Liver (tissue), 10 donors: ENCODE measurements at places on chromosomes 3 and 15.

- peaks cover 9% of the 10 kb centered on the region for H3K4me1 ChIP-seq
- DNase-seq: peak; percentile 28
- H3K36me3 ChIP-seq: no peaks in the 10 kb centered on the region
- H3K27me3 ChIP-seq: no peaks in the 10 kb centered on the region
These were observed 6.6 kb downstream of the EHD4 start for GRCh38 chr15:41965441-41966413.

GRCh38 chr3:105516972-105517371, 150.3 kb downstream of the ALCAM start:
- no peaks in the 10 kb centered on the region for H3K27me3 ChIP-seq

DNA sequence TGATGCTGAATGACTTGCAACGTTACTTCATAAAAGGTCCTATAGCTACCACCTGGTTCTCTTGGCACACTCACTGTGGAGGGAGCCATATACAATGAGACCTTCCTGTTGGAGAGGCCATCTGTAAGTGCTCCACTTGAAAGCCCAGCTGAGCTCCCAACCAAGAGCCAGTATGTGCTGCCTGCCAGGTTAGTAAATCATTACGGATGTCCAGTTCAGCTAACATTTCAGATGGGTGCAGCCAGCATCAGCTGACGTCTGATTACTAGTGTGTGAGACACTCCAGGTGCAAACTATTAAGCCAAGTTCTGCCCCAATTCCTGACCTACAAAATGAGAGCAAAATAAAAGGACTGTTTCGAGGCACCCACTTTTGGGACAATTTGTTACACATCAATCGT, 274.4 kb upstream of the ROBO2 start:
- H3K4me1 ChIP-seq: no peaks in the 10 kb centered on the region
- no peak overlapping the region for H3K4me3 ChIP-seq
- no peak for DNase-seq
- H3K27ac ChIP-seq: no peak overlapping the region
- no peaks in the 10 kb centered on the region for H3K27me3 ChIP-seq

DNA sequence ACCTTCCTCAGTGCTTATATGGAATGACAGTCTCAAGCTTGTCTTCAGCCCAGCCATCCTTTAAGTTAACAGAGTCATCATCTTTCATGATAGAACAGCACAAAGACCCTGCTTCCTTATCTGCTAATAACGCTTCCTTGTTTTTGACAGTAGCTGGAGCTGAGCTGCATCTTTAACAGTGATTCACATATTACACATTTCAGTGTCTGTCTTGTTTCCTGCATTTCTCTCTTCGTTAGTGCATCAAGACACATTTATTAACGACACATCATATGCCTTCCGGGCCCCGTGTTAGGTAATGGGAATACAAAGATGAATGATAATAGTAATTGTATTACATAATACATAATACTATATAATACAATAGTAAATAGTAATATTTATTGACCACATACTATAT, 30.2 kb upstream of the GREM1 start:
- H3K4me3 ChIP-seq: no peak overlapping the region
- peaks cover 2% of the 10 kb centered on the region for H3K4me1 ChIP-seq
- no peak for DNase-seq
- no peaks in the 10 kb centered on the region for H3K27me3 ChIP-seq
- peaks cover 32% of the 10 kb centered on the region for H3K36me3 ChIP-seq

- DNase-seq: no peak
- no peak overlapping the region for H3K4me3 ChIP-seq
These were observed 890.8 kb downstream of the NAALADL2 start for GRCh38 chr3:175749981-175750380.

- H3K27ac ChIP-seq: no peak overlapping the region
- no peak overlapping the region for H3K4me3 ChIP-seq
- no peaks in the 10 kb centered on the region for H3K4me1 ChIP-seq
- H3K27me3 ChIP-seq: no peaks in the 10 kb centered on the region
These were observed 36.6 kb upstream of the MAGEF1 start for GRCh38 chr3:184748219-184749135.

DNA sequence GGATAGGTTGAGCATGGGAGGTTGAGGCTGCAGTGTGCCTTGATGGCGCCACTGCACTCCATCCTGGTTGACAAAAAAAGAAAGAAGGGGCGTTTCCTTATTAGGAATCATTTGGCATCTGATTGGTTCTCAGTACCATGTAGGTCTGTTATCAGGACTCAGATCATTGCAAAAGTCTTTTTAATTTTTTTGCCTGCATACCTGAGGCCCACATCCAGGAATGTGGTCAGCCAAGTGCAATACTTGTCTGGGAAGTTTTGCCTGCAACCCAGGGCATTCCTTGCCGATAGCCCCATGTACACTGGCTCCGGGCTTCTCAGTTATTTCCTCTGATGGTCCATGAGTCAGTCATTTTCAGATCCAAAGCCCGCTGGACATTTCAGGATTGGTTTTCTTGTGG, 50.1 kb upstream of the CRTC3 start:
- H3K27ac ChIP-seq: no peak overlapping the region
- H3K4me1 ChIP-seq: peaks cover 9% of the 10 kb centered on the region
- no peak for DNase-seq
- peaks cover 16% of the 10 kb centered on the region for H3K36me3 ChIP-seq
- H3K4me3 ChIP-seq: no peak overlapping the region
